Right lobe of liver (tissue), 6 donors: ENCODE measurements at places on chromosomes 11 and 22.

- DNase-seq = peak; percentile 10
Measured at GRCh38 chr22:28023774-28024173, 104.7 kb upstream of the PITPNB start.

DNA sequence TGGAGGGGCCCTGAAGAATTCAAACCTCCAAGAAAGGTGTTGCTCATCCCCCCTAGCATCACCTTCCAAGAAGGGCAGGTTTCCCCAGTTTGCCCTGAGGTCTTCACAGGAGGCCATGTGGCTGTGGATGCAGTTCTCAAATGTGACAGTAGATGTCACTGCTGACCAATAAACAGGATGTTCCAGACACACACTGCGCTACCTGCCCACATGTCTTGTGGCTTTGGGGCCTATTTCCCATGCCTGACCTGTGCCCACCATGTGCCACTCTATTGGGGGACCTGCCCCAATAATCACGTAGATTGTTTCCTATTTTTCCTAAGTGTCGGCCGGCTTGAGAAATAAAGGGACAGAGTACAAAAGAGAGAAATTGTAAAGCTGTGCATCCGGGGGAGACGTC, 4.5 kb downstream of the GSTT2 start:
- no peak for DNase-seq

- DNase-seq = no peak
Measured at GRCh38 chr22:20145206-20145831, 5.5 kb downstream of the CCDC188 start.

- no peak for DNase-seq
Measured at GRCh38 chr11:70669871-70670675, 271.7 kb downstream of the CTTN start.

DNA sequence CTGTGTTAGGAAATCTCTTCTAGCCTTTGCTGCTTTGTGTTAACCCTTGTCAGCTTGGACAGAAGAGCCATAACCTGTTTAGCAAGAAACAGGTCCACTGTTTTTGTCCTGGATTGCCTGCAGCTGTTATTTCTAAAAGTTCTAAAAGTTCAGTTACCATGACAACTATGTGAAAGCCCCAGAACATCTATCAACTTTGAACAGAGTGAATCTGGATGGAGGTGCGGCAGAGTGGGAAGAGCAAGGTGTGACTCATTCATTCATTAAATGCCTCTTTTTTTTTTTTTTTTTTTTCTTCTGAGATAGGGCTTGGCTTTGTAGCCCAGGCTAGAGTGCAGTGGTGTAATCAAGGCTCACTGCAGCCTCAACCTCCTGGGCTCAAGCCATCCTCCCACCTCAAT, 50.5 kb downstream of the RBX1 start:
- DNase-seq = no peak

DNA sequence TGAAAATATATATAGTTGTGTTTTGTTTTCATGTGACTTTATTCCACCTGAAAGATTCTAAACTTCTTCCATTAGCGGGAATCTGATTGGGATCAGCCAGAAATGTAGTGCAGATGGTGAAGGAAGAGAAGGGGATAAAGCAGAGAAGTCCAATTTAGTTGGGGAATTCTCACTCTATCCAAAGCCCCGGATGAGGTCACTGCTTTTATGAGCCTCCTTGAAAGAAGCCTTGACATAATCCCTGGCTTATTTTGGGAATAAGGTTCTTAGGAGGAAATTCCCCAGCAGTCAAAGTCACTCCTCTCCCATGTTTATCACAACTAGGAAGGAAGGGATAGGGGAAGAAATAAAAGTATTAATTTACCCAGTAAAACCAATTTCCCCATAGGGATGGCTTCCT, 41.1 kb downstream of the OSBP start:
- no peak for DNase-seq

DNA sequence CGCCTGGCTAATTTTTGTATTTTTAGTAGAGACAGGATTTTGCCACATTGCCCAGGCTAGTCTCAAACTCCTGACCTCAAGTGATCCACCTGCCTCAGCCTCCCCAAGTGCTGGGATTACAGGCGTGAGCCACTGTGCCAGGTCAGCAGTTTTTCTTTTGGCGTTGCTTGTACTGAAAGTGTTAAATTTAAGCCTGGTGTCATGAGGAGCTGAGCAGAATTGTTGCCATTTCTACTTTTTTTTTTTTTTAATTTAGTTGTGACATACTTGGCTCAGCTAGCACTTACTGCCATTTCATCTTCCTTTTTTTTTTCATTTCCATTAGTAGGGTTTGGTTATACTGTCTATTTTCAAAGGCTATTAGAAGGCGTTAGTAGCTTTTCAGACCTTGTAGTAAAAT, 10.7 kb downstream of the TAB1 start:
- DNase-seq = no peak

GRCh38 chr11:8729837-8730696, 47.5 kb downstream of the RPL27A start:
- DNase-seq = no peak
